CD4-positive, alpha-beta memory T cell (primary cell): ENCODE measurements at places on chromosomes 1 and 21. TPM values are rescaled to one million over a fixed set of nuclear protein-coding genes. Genes with fewer than 3 reads are reported as not detected.

NDUFV3 gene
- 28.1 TPM for total RNA-seq

RCSD1 gene
- total RNA-seq = 129 TPM

OR2L2 gene
- total RNA-seq = 0.17 TPM

SYCP1 gene
- total RNA-seq = not detected

CACHD1 gene
- total RNA-seq = 0.17 TPM

VPS72 gene
- total RNA-seq = 68.1 TPM

GNG4 gene
- 0.19 TPM for total RNA-seq

MMEL1 gene
- 0.67 TPM for total RNA-seq

C1orf105 gene
- total RNA-seq = not detected

SPATA21 gene
- total RNA-seq = not detected

CD52 gene
- 1,324 TPM for total RNA-seq

SPRR1A gene
- total RNA-seq = not detected

MPZL1 gene
- 5.4 TPM for total RNA-seq

IL22RA1 gene
- total RNA-seq = not detected

KRTAP11-1 gene
- not detected for total RNA-seq

GJA5 gene
- total RNA-seq = not detected

CFHR2 gene
- total RNA-seq = not detected

PCSK9 gene
- not detected for total RNA-seq

HSPB7 gene
- not detected for total RNA-seq

CHI3L1 gene
- 5.7 TPM for total RNA-seq

UBE2G2 gene
- total RNA-seq = 125 TPM

LCE1C gene
- not detected for total RNA-seq

NKAIN1 gene
- total RNA-seq = not detected

GPA33 gene
- 21.6 TPM for total RNA-seq

TMEM61 gene
- not detected for total RNA-seq

ATP6V1G3 gene
- not detected for total RNA-seq

CFAP141 gene
- not detected for total RNA-seq

RBP7 gene
- not detected for total RNA-seq

RHOC gene
- 6.7 TPM for total RNA-seq

WLS gene
- total RNA-seq = not detected

HENMT1 gene
- 19.1 TPM for total RNA-seq

CTSK gene
- total RNA-seq = 6.6 TPM

CHODL gene
- not detected for total RNA-seq

SH2D5 gene
- total RNA-seq = 0.38 TPM

NPL gene
- 9.6 TPM for total RNA-seq

TGFB2 gene
- total RNA-seq = not detected

IQGAP3 gene
- total RNA-seq = not detected

ARMH1 gene
- total RNA-seq = 64.0 TPM

HSPA6 gene
- total RNA-seq = 2.4 TPM

AKR7A3 gene
- total RNA-seq = 0.86 TPM
